ENCODE measurements at places on chromosomes 6 and 20.

DNA sequence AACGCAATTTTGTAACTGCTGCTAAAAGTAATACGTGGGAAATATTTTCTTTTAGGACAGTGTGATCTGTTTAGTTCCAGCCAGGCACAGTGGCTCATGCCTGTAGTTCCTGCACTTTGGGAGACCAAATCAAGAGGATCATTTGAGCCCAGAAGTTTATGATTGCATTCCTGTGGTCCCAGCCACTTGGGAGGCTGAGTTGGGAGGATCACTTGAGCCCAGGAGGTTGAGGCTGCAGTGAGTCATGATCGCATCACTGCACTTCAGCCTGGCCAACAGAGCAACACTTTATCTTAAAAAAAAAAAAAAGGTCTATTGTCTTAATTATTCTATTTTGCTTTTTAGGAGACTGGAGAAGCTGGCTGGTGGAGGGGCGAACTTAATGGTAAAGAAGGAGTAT, 101.5 kb downstream of the CD2AP start:
- DNase-seq = no peak

DNA sequence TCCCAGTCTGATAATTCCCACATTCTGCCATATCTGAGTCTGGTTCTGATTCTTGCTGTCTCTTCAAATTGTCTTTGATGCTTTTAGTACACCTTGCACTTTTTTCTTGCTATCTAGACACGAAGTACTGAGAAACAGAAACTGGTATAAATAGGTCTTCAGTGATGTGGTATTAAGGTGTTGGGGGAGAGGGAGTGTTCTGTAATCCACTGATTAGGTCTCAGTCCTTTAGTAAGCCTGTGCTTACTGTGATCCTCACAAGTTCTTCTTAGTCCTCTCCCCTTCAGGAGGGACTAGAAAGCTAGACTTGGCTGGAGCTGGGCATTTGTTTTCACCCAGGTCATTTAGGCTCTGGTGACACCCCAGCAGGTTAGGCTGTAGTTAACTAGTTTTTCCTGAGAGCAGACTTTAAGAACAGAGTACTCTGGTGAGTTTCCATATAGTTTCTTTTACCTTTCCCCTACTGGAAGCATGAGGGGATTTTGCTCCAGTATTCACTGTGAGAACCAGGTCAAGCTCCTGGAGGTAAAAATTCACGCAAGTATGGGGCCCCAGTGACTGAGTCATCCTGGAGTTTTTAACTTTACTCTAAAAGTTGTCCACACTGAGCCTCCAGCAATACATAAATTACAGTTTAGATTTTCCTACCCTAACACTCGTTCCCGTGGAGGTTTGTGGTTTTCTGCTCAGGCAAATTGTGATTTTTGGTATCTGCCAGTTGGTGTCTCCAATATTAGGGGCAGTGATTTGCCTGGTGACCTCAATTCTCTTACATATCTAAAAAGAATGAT, 154.6 kb downstream of the CDKAL1 start:
- no peak for DNase-seq

- peak; percentile 26 for DNase-seq
Observed at GRCh38 chr20:12467758-12468157, 541.0 kb upstream of the SPTLC3 start.

DNA sequence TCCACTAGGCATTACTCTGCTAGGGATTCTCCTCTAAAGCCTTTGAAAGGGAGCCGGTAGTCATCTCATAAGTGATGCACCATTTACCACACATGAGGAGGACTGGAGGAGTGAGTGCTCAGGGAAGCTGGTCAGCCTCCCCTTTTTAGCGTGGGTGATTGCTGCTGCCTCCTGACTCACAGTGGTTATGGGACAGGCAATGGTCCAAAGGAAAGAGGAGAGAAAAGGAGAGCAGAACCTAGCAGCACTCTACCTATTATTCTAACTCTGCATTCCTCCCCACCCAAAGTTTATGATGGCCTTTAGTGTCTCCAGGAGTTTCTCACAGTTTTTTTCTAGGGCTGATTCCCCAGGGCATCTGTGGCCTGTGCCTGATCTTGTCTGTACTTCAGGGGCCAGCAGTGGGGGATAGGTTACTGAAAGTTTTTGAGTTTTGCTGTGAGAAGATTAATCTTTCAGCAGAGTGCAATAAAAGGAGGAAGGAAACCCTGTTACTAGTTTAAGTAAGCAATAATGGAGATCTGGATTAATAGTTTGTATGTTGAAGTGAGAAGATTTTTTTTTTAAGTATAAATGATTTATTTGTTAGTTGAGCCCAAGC, 36.4 kb upstream of the GCLC start:
- DNase-seq = no peak

DNA sequence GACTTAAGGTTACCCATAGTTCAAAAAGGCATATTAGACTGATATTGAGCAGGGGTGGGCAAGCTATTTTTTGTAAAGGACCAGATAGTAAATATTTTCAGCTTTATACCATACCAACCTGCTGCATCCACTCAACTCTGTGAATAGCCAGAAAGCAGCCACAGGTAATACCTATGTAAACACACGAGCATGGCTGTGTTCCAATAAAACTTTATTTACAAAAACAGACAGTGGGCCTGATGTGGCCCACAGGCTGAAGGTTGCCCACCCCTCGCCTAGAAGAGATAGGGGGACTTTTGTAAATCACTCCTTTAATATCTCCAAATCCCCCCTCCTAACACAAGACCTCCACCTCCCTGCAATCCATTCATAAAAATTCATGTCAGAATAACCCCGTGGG, 64.4 kb downstream of the PSMG4 start:
- DNase-seq = no peak

DNA sequence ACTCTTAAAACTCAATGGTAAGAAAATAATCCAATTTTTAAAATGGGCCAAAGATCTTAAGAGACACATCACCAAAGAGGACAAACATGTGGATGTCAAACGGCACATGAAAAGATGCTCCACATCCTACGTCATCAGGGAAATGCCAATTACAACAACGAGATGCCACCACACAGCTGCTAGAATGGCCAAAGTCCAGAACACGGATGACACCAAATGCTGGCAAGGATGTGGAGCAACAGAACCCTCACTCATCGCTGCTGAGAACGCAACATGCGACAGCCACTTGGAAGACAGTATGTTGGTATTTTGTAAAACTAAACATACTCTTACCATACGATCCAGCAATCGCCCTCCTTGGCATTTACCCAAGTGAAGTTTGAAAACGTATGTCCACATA, 132.8 kb upstream of the CDH4 start:
- DNase-seq = no peak

Data from Ammon's horn (tissue), 1 donor.